ENCODE measurements at places on chromosomes 13 and 19.

- DNase-seq = no peak
Observed at GRCh38 chr13:33183431-33184111, 102.0 kb downstream of the STARD13 start.

DNA sequence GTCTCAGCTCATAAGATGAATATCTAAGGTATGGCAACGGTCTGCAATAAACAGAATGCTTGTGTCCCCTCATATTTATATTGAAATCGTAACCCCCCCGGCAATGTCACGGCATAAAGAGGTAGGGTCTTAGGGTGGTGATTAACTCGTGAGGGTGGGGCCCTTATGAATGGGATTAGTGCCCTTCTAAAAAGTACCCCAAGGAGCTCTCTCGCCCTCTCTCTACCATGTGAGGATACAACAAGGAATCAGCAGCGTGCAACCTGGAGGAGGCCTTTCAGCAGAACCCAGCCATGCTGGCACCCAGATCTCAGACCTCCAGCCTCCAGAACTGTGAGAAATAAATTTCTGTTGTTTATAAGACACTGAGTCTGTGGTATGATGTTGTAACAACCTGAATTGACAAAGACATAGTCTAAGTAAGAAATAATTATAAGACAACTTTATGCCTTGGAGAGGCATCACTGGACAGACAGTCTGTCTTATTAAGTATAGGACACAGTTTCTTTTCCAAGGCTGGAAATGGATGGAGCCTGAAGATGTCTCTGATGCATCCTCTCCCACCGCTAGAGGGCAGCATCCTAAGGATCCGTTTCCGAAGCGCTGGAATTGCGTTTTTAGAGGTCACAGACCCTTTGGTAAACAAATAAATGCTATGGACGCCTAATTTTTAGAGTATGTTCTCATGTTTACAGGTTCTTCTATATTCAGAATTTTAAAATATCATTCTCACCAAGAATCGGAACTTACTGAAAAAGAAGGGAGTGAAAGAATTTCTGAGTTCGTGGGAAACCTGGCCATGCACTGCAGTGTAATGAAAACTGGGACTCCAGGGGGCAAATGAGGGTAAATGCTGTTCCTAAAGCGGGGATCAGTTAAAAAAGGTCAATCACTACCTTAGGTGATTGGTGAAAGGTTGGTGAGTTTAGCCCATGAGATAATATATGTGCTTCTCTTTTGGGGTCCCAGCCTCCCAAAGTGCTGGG, 13.3 kb upstream of the LEUTX start:
- DNase-seq = no peak

- no peak for DNase-seq
Observed at GRCh38 chr19:42197375-42197817, 20.1 kb downstream of the DEDD2 start.

DNA sequence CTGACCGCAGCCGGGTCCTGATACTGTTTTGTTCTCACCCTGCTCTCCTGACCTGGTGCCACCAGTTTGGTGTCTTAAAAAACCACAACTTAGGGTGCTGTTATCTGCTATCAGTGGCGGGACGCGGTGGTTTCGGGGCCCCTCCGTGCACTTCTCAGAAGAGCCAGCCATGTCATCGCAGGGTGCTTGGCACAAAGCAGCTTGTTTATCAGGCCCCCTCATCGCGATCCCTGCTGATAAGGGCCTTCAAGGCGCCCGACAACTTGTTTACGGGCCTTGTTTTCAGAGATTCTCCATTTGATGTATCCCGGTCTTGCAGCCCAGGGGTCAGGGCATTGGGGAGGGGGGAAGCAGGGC, 58.1 kb upstream of the KLF2 start:
- no peak for DNase-seq

DNA sequence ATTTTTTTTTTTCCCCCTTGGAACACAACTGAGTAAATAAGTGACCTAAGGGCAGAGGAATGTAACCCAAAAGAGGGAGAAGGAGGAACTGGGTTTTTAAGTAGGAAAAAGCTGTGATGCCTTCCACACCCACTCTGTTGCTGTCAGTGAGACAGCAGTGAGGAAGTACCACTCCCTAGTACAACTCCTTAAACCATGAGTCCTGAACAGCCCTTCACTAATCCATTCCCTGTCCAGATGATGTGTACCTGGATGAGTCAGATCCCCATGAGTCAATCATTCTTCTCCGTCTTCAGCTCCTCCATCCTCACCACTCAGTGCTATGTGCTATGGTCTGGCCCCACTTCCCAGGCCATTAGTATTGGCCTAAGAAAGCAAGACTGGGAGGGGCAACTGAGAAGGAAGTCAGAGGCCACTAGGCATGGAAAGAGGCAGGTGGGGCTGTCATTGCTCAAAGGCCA, 12.9 kb upstream of the CXCL17 start:
- no peak for DNase-seq

GRCh38 chr13:39318161-39318560, 279.9 kb downstream of the NHLRC3 start:
- DNase-seq = no peak

- DNase-seq = no peak
Observed at GRCh38 chr13:75927183-75927669, 291.1 kb downstream of the LMO7 start.

DNA sequence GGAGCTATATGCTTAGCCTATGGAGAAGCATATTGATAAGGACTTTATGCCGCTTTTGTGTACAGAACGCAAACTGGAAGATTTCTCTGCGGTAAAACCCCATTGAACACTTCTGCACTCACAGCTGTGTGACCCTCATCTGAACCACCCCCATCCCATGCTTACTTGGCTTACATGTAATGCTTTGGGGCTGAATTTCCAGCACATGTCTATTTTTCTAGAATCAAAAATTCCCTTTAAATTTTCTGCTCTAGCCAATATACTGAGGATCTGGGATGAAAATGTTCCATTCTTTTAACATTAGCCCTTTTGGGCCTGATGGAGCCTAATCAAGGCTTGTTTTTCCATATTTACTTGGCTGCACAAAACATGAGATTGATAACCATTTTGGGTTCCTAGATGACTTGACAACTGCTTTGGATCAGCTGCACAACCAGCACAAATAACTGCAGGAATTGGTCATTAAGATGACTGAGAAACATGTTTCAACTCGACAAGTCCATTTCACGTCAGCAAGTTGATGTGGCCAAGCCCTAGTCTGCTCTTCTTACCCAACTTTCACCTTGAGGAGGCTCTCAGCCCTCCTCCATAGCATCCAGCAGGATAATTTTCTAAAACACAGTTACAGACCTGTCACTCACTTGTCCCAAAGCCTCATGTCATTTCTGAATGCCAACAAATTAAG, 52.4 kb downstream of the TNFSF11 start:
- no peak for DNase-seq

DNA sequence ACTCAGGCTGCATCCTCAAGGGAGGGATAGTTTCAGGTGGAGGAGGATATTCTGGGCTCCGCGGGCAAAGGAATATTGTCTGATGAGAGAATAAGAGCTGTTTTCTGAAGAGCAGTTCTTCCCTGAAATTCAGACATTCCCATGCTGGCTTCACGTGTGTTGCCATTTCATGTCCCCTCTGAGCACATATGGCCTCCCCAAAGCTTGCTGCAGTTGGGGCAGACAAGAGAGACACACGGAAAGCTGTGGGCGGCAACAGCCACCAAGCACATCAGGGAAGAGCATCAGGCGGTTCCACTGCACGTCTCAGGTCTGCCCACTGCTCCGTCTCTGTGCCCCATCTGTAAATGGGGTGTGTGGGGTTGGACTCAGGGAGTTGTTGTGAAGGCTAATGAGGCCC, 247.5 kb upstream of the TSHZ3 start:
- DNase-seq = no peak

- no peak for DNase-seq
Observed at GRCh38 chr13:32041429-32041828, 9.9 kb downstream of the FRY start.

GRCh38 chr13:51818781-51819511, 15.0 kb upstream of the DHRS12 start:
- no peak for DNase-seq

- DNase-seq = no peak
Observed at GRCh38 chr13:97914540-97914939, 38.9 kb upstream of the IPO5 start.

DNA sequence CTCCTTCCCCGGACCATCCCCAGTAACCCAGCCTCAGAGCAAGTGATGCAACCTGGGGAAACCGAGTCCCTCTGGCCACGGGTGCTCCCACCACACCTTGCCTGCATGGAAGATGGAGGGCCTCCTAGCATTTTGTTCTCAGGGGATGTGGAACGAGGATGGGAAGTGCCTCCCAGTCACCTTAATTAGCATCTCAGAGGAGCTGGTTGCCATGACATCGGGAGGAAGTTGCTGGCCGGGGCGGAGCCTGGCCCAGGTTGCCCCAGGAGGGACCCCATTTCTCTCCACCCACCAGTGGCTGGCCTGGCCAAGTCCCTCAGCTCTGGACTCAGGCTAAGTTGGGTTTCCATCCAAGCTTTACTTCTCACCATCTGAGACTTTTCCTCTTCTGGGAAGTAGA, 24.1 kb upstream of the PTPRS start:
- no peak for DNase-seq

- DNase-seq = no peak
Observed at GRCh38 chr19:4970558-4971423, 1.9 kb downstream of the KDM4B start.

DNA sequence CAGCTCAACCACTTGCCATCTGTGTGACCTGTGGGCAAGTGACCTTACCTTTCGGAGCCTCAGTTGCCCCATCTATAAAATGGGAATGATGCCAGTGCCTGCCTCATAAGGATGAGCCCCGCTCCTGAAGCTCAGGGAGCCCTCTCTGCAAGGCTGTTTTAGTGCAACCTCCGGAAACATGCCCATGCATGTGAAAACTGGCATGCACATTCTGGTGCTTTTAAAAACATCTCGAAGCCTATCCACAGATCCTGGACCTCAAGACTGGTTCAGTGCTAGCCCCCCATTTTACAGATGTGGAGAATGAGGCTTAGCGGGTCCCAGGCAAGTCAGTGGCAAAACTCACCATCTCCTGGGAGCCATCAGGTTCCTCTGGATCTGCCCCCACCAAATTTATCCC, 5.6 kb downstream of the CADM4 start:
- DNase-seq = no peak

DNA sequence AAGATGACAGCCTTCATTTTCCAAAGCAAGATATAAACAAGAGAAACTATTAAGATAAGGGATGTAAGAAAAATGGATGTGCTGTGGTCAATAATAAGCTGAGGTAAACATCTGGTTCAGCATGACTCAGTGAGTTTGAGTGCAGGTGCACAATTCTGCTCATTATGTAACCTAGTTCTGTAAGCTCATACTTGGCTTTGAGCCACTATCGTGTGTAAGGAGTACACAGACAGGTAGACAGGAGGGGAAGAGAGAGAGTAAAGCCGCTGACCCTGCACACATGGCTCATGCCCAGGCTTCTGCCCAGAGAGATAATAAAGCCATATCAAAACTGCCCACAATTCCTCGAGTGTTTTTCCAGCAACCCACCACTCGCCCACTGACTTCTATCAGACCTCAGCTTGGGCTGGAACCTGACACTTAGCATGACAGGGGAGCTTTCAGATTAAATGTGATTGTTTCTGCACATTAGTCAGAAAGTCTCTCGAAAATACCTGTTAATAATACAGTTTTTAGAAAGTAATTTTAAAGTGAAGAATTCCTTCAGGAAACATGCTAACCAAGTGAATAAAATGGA, 51.7 kb downstream of the ZNF91 start:
- DNase-seq = no peak

DNA sequence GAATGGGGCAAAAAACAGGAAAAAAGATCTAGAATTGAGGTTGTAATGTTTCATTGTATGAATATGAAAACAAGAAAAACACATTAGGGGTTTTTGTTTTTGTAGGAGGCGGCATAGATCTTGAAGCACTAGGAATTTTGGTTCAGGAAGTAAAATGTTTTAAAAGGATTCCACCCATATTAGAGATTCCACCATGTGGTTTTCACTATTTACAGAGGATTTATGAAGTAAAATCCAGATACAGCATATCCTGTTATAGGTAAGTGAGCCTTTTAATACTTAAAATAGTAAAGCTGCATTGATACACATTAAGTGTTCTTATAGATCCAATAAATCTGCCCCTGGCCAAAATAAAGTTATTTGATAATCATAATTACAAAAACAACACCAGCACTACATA, 61.4 kb downstream of the MICU2 start:
- no peak for DNase-seq

DNA sequence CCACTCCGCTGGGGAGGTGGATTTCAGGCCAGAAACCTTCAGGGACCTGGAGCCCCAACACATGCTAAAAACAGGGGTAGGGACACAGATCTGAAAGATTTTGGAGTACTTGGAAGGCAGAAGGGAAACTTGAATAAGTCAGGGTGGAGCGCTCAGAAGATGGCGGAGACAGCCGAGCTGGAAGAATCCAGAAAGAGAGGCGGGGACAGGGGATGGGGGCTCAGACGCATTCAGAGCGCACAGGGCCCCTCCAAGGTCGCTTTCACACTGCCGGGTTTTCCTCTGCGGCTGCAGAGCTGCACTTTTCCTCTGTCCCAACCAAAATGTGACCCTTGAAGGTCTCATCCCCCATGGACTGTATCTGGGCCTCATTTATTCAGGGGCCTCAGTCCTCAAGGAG, 56.9 kb downstream of the ERICH4 start:
- no peak for DNase-seq

GRCh38 chr19:17504030-17504429, 7.4 kb upstream of the PGLS start:
- no peak for DNase-seq

DNA sequence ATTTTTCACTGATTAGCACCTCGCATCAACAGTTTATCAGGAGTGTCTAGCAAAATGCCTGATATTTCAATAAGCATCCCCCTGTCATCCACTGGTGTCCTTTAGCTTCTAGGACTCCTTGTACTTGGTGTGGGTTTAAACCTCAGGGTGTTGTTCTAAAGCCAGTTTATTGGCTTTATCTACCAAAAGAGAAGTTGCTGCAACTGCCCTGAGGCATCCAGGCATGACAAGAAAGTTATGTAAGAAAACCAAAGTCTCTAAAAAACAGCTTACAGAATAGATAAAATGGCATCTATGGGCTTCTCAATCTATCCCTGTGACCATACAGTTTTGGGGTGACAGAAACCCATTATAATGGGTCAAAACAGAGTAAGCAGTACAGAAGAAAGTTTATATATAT, 120.3 kb upstream of the ZNF91 start:
- no peak for DNase-seq

DNA sequence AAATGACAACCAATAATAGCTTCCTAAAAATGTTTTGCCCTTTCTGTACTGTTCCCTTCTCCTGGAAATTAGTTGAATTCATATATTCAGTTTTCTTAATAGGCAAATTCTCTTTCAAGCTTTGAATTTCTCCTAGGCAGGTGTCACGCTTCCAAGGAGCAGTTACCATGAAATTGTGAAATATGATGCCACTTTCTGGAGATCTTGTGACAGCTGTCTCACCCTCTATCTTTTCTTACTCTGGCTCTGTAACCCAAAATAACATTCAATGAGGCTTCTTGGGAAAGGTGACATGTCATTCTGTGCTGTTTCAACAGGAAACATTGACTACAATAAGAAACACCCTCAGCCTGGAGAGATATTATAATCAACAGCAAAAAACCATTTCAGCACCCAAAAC, 80.3 kb upstream of the MRI1 start:
- DNase-seq = no peak

GRCh38 chr13:96018135-96018534, 35.1 kb downstream of the UGGT2 start:
- DNase-seq = no peak
